MCF 10A (cell line): ENCODE measurements at places on chromosomes 11 and 22. TPM values are rescaled to one million over a fixed set of nuclear protein-coding genes. Genes with fewer than 3 reads are reported as not detected.
A peak's percentile ranks its signal among the peaks of the same experiment; 100 is the strongest.

The TSGA10IP gene
- total RNA-seq: not detected in 2 replicates

- DNase-seq: no peak
Observed at GRCh38 chr11:39804271-39804670, 1655.2 kb downstream of the LRRC4C start.

- no peak for DNase-seq
Observed at GRCh38 chr22:20582520-20583361, 75.3 kb downstream of the MED15 start.

- no peak for DNase-seq
Observed at GRCh38 chr22:46172522-46173110, 22.3 kb downstream of the PPARA start.

The SCUBE1 gene
- total RNA-seq: not detected in 2 replicates

The DCHS1 gene
- total RNA-seq: 0.19 and 0.27 TPM in 2 replicates

The CSF2RB gene
- not detected in 2 replicates for total RNA-seq

The CDCA5 gene
- 9.5 and 17.3 TPM in 2 replicates for total RNA-seq

The CECR2 gene
- not detected in 2 replicates for total RNA-seq

The OR2D3 gene
- total RNA-seq: not detected in 2 replicates

DNA sequence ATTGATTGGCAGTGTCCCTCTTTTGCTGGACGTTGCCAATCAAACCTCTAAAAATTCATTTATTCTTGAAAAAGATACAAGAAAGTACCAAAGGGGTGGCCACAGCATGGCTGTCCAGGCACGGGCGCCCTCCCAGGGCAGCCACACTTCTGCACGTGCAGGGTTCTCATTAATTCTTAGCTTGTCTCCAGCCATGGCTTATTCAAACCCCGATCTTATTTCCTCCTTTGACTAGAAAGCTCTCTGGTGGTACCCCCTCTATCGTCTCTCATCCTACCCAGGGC, 123.9 kb downstream of the CTTN start:
- no peak for DNase-seq

DNA sequence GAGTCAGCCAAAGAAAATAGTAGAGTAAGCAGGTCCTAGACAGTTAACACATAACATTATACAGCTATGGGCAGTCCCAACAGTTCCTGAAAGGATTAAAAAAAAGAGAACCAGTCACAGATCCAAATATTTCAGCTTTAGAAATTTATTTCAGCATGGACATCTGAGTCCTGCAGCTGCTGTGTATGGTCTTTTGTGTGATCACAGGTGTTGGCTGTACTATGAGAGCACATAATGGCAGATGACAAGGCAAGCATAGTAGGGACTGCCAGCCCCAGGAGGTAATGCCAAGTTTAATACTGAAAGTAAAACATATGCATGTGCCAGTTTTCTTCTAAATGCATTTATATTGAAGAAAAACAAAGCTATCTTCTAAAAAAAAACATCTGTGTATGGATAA, 158.1 kb downstream of the GRIA4 start:
- DNase-seq: no peak

GRCh38 chr11:131907371-131907770, 537.0 kb downstream of the NTM start:
- DNase-seq: no peak

The MYO18B gene
- 0.07 TPM in 1 of 2 replicates, not detected in the other for total RNA-seq

- peak; percentile 89 for DNase-seq
Observed at GRCh38 chr11:66466225-66467033, at the start of gene PELI3. Gene PELI3 (plus strand): TSS chr11:66466905. CDS start chr11:66468129, 1,224 bp downstream.

- no peak for DNase-seq
Observed at GRCh38 chr22:37317698-37318210, 35.4 kb downstream of the CYTH4 start.

The ANO5 gene
- total RNA-seq: not detected in 2 replicates

The OR10W1 gene
- total RNA-seq: not detected in 2 replicates

DNA sequence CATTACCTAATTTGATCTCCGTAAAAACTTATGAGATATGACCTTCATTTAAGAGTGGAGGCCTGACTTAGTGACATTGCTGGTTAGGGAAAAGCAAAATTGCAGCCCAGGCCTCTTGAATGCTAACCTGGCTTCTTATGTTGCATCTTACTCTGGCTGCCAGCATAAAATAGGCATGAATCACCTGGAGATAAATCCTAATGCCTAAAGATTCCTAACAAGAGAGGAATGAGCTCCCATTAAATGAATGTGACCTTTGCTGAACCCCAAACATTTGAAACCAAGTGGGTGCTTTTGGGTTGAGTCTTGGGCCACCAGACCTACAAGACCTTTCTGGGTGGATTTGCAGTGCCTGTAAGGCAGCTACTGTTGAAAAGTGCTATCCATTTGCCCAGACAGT, 1145.6 kb upstream of the TENM4 start:
- no peak for DNase-seq

DNA sequence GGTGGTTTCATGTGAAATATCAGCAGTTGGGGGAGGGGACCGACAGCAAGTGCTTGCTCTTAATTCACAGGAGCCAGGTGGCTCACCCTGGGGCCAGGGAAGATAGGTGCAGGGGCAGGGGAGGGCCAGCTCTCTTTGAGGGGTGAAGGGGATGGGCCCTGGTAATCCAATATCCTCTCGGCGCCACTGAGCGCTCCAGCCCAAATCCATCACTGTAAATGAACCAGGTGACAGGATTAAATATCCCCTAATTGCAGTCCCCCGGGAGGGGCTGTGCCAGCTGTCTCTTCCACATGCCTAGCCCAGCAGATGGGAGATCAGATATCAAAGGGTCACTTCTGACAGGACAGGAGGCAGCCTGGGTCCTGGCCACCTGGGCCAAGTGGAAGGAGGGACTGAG, 531.8 kb upstream of the CADM1 start:
- DNase-seq: no peak

DNA sequence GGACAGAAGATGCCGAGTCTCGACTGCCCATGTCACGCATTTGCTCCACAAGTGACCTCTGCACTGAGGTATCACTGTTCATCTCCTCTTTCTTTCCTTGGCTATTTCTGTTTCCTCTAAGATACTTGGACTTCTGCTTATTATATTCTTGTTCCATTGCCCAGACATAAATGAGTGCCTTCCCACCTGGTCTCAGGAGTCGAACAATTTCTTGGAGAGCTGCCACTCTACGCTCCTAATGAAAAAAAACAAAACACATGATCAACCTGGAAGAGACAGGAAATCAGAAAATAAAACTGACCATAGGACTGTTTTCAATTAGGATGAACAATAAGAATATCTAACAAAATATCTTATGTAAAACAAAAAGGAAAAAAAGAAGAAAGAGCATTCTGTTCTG, 47.4 kb upstream of the CWF19L2 start:
- DNase-seq: no peak

DNA sequence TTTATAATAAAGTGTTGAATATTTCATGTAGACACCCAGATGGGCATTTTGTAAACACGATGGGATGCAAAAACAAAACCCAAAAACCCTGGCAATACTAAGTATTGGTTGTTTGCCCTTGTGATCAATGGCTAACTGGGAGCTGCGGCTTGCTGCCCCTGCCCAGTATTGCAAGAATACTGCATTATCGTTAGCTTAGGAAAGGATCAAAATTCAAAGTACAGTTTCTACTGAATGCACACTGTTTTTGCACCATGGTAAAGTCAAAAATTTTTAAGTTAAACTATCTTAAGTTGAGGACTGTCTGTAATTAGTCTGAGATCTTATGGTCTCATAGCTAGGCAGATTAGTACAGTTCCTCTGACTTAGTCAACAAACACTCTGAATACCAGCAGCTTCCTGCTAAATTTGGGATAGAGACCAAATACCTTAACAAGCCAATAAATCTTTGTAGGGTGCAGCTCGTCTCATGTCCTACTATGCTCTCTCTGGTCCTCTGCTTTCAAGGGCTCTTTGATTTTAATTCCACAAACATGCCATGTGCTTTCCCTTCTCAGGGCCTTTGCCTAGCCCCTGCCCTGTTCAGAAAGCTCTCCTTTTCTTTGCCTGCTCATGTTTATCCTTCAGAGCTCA, 4.0 kb downstream of the CCDC90B start:
- no peak for DNase-seq

GRCh38 chr11:123544631-123545375, 109.6 kb downstream of the SCN3B start:
- no peak for DNase-seq

DNA sequence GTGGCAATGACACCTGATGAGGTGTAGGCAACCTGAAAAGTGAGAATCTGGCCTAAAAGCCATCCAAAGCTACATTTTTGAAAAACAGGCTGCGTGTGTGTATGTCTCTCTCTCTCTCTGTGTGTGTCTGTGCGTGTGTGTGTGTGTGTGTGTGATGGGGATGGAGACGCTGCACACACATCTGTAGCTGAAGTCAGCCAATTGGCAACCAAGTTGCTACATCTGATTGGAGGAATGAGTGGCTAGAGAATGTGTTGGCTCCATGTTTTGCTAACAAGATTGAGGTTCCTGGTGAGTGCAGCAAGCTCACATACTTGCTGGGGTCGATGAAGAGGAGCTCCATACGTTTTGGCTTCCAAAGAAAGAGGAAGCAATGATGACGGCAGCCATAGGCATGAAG, 311.4 kb upstream of the NCAM1 start:
- no peak for DNase-seq

The C11orf91 gene
- total RNA-seq: 2.8 and 2.9 TPM in 2 replicates

- no peak for DNase-seq
Observed at GRCh38 chr11:44308923-44309477, 939 bp downstream of the ALX4 start.

The VPS11 gene
- total RNA-seq: 16.2 and 21.8 TPM in 2 replicates

GRCh38 chr11:118417801-118418200, 16.4 kb downstream of the ATP5MG start:
- DNase-seq: no peak

The PLA2G3 gene
- total RNA-seq: not detected in 2 replicates

DNA sequence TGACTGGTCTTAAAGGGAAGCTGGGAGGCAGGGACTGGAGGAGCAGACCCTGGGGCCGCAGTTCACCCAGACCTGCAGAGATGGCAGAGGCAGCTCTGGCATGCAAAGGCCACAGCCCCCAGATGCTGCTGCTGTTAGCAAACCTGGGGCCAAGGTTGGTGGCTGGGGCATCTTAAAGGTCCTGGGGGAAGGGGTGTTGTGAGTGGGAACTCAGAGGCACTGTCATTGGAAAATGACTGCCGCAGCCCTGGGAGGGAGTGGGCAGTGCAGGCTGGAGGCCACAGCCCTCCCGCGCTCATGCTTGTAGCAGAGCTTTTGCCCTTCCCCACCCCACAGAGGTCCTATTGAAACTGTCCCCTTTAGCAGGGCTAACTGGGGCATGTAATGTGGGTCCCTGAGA, 111.8 kb downstream of the CTTN start:
- no peak for DNase-seq

The FOLR1 gene
- total RNA-seq: 0.40 TPM in 1 of 2 replicates, not detected in the other

The APOBEC3B gene
- 1.0 and 1.1 TPM in 2 replicates for total RNA-seq

DNA sequence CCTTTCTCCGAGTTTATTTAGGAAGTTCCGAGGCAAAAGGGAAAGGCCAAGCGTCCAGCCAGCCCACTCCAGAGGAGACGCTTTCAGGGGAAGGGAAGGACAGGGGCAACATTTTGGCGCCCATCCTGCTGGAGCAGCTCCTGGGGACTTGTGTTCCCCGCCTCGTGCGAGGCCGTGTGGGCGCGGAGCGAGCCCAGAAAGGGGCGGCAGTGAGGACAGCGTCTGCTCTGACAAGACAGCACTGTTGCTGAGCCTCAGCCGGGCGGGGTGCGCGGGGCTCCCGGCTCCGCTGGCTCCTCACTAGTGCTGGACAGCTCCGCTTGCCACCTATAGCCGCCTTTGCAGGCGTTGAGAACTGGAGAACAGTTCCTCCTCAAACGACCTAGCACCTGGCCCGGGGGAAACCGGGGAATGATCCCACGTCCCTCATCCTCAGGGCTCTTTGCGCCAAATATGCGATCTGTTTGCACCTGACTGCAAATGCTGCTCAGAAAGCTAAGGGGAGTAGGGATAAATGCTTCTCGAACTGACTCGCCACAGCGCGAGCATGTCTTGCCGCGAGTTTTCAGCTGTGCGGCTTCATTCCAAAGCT, 722 bp upstream of the GUCY1A2 start:
- DNase-seq: peak; percentile 67

DNA sequence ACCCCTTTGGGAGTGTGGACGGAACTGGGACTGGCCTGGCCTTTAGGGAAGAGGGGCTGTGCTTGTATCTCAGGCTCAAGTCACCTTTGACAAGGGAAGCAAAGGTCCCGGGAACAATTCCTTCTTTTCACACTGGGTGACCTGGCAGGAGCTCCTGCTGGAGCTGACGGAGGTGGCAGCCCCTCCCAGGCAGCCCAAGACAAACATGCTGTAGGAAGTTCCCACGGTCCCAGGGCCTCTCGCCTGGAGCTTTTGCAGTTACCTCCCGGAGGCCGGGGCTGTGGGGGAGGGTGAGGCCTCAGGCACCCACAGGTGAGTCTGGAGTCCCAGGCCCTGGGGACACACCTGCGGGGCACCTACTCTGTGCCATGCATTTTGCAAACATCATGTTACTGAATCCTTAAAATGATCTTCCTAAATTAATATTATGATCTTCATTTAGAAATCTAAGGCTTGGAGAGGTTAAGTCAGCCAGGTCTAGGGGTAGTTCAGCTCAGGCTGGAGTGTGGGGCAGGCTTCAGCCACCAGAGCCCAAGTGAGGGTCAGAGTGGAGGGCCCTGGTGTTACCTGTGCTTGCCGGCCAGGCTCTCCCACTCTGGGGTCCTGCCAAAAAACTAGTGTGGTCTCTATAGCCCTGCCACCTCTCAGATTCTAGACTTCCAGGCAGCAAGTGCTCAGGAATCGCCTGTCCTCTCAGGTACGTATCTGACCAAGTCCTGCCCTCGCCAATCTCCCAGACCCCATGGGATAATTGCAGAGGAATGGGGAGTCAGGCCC, 15.7 kb upstream of the MYEOV start:
- peak; percentile 54 for DNase-seq

The SORL1 gene
- 5.9 and 6.2 TPM in 2 replicates for total RNA-seq

DNA sequence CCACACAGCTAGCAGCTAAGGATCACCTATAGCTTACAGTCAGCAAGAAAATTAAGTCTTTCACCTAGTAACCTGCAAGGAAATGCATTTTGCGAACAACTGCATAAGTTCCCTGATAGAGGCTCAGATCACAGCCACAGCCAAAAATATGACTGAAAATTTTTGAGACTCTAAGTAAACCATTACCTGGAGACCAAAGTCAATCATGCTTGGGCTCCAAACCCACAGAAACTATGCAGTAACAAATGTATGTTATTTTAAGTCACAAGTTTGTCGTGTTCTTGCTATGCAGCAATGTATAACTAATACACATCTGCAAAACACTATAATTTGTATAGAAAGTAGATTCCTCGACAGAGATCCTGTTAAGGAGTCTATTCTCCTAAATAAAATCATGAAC, 1025.7 kb upstream of the RAG2 start:
- DNase-seq: no peak
